ENCODE measurements at places on chromosomes 2 and 18.

GRCh38 chr2:73283545-73284295, 558 bp downstream of the FBXO41 start:
- DNase-seq, result no peak

- DNase-seq, result no peak
These were observed 8.6 kb upstream of the INPP5D start for GRCh38 chr2:233051241-233052149.

DNA sequence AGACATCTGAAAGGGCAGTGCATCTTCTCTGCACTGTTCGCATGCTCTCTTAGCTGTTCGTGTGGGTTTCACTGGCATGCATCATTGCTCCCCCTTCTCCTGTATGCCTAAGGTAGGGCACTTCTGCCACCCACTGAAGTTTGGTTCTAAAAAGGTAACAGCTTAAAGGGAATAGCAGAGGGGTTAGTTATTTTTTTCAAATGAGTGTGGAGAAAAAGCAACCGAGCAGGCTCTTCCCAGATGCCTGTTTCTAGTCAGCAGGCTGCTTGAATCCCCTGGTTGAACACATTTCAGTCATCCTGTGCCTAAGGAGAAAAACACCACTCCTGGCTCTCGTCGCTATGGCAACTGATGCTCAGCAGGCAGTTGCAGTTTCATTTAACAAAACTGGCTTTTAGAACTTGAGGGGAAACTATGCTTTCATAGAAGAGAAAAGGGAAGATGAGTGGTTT, 69.8 kb upstream of the GALNT3 start:
- no peak for DNase-seq

DNA sequence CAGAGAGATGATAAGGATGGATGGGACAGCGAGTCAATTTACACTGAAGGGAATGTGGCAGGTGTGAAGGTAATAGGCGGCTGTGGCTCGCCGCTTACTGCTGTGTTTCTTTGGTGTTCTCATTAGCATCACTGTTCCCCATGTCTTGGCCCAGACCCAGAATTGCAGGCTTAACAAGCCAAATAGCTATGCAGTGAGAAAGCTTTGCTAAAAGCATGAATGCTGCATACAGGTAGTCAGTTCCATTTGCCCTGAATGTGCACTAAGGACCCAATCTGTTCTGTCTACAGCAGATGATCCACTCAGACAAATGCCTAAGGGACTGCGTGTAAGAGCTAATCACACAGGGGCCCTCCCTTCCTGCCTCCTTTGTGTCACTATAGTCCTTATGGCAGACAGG, 262.6 kb downstream of the DCDC2C start:
- no peak for DNase-seq
